Central memory CD8-positive, alpha-beta T cell (primary cell): ENCODE measurements at places on chromosomes 1 and 21.

- H3K4me3 ChIP-seq = no peak overlapping the region
- H3K36me3 ChIP-seq = no peaks in the 10 kb centered on the region
- no peak overlapping the region for H3K27ac ChIP-seq
Measured at GRCh38 chr1:226782845-226783601, 43.9 kb upstream of the ITPKB start.

- no peaks in the 10 kb centered on the region for H3K36me3 ChIP-seq
Measured at GRCh38 chr1:222399197-222399596, 148.7 kb downstream of the HHIPL2 start.

DNA sequence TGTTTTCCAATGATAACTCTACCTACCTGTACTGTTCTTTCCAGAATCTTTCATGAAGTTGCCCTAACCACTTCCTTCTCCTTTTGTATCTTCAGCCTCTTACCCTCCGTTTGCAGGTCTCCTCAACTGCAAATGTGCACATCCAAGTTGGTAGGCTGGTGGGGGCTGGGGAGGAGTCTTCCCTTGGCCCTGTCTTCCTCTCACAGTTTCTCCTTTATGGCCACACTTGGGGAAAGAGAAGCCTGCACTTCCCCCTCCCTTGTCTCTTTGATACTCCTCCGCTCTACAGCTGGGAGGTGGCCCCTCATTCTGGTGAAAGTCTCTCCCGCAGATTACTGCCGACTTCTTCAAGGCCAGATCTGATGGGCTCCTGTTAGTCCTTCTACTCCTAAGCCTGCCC, 26.9 kb upstream of the GPR88 start:
- no peak overlapping the region for H3K27ac ChIP-seq
- H3K27me3 ChIP-seq = no peaks in the 10 kb centered on the region
- H3K4me1 ChIP-seq = peaks cover 8% of the 10 kb centered on the region
- H3K36me3 ChIP-seq = peaks cover 25% of the 10 kb centered on the region
- DNase-seq = no peak

DNA sequence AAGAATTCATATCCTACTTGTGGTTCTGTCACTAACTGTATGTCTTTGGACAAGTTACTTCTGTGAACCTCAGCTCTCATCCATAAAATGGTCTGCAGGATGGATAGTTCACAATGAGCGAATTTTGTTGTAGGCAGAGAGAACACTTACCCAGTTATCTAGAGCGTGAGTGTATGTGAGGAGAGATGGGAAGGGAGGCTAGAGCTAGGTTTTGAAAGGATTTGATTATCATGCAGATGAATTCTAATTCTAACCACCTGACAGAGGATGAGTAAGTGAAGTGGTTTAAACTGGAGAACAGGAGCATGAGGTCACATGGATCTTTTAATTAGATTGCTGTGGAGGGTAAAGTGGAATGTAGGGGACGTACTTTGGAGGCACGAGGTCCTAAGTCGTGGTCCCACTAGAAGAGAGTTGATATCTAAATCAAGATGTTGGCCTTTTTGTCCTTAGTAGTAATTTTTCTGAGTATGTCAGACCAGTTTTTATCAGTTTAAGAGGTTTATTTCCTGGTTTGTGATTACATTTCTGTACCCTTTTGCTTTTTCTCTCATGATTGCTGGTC, 5.0 kb downstream of the SUCO start:
- peaks cover 7% of the 10 kb centered on the region for H3K36me3 ChIP-seq
- peak overlapping the region; percentile 10 for H3K4me3 ChIP-seq
- no peak for DNase-seq
- no peak overlapping the region for H3K27ac ChIP-seq

DNA sequence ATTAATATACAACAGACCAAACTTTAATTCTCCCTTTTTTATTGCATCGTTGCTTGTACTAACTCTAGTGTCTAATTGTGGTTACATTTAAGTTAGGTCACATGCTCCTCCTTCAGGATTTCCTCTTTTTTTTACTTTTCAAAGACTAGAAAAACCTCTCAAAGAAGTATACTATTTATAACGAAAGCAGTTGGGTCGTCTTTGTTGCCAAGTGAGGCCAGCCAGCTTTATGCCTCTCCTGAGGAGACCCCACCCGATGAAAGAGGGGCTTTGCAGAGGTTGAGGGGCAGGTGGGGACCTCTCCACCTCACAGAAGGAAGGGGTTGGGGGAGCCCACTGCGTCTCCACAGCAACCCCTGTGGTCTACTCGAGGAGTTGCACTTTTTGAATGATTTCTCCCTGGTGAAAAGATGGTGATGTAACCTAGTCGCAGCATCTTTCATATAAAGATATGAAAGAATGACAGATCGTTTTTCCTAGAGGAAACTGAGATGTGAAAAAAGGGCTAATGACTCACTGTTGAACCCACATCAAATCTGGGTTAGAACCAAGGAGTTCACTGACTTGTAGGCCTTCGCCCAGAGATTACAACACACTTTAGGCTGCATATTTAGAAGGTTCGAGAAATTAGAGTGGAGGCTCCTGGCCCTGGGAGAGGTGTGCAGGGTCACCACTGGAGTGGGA, 6.4 kb downstream of the TGFB2 start:
- no peak for DNase-seq
- H3K4me1 ChIP-seq = peaks cover 10% of the 10 kb centered on the region
- H3K4me3 ChIP-seq = peak overlapping the region; percentile 63
- no peaks in the 10 kb centered on the region for H3K27me3 ChIP-seq

GRCh38 chr21:32370998-32371766, 21.6 kb downstream of the URB1 start:
- no peaks in the 10 kb centered on the region for H3K4me1 ChIP-seq
- no peaks in the 10 kb centered on the region for H3K27me3 ChIP-seq
- no peak overlapping the region for H3K4me3 ChIP-seq
- H3K36me3 ChIP-seq = peaks cover 28% of the 10 kb centered on the region
- no peak for DNase-seq

DNA sequence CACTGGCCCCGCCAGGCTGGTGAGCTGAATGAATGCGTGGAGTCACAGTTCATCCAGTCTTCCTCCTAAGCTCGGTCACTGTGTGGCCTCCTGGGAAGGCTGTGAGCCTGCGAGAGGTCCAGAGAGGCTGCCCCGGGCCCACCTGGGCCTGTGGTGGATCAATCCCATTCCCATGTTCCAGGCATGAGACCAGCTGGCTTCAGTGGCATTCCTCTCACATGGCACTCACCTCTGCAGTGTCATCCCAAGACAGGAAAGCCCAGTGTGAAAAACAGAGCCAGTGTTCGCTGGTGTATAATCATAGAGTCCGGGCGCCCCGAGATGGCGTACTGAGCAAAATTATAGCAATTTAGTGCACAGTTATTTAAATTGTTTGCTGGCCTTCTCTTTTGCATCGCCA, 37.6 kb upstream of the EPHA8 start:
- H3K4me1 ChIP-seq = no peaks in the 10 kb centered on the region
- H3K27me3 ChIP-seq = no peaks in the 10 kb centered on the region
- no peak overlapping the region for H3K4me3 ChIP-seq
- DNase-seq = no peak
- peaks cover 31% of the 10 kb centered on the region for H3K36me3 ChIP-seq
- no peak overlapping the region for H3K27ac ChIP-seq

DNA sequence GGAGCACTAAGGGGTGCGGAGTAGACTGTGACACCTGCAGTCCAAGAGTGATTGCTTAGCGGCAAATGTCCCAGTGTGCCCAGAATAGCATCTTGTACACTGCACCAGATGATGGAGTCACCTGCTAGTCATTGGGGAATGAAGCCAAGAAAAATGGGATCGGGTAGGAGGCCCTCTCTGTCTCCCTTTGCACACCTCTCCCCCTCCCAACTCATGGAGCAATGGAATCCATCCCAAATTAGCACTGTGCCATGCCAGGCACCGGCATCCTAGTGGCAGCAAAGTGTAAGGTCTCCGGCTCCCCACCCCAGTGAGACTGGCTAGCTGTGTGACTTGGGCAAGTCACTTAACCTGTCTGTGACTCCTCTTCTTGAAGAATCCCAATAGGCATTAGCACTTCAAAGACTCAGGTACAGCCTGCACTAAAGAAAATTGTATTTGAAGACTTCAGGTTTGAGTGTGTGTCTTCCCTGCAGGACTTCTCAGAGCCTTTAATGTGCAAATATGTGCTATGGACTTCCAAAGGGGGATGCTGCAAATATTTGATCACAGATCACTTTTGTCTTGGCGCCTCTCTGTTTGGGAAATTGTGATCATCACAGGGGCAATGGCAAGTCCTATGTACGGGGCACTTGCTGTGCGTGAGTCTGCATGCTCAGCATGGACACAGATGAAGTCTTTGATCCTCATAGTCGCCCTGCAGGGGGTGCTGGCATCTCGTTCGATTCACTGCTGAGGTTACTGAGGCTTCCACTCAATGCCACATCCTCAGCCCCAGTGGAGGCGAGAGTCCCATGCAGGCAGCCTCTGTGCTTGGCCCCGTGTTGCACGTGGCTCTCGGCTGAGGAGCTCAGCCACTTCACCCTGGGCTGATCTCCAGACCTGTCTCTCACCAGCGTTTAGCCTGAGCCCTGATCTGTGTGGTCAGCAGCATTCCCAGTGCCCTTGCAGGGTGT, 272.9 kb upstream of the C1orf174 start:
- H3K4me1 ChIP-seq = no peaks in the 10 kb centered on the region
- no peak for DNase-seq
- no peak overlapping the region for H3K27ac ChIP-seq
- no peak overlapping the region for H3K4me3 ChIP-seq
